ENCODE measurements at places on chromosomes 12 and 14.

GRCh38 chr12:88266806-88267360, 124.8 kb downstream of the TMTC3 start:
- no peak for DNase-seq

DNA sequence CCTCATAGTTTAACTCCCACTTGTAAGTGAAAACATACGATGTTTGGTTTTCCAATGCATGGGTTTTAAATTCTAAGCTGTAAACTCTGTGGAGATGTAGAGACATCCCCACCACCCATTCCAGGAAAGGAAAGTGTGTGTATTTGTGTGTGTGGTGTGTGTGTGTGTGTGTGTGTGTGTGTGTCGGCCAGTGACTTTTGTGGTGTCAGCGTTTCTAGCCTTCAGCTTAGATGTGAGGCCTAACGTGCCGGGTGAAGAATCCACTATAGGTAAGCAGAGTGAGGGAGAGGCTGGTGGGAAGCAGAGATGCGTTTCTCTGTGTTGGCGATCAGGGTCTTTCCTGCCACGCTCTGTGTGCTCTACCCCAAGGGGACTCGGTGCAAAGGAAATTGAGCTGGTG, 93.0 kb downstream of the SLC24A4 start:
- DNase-seq: no peak

DNA sequence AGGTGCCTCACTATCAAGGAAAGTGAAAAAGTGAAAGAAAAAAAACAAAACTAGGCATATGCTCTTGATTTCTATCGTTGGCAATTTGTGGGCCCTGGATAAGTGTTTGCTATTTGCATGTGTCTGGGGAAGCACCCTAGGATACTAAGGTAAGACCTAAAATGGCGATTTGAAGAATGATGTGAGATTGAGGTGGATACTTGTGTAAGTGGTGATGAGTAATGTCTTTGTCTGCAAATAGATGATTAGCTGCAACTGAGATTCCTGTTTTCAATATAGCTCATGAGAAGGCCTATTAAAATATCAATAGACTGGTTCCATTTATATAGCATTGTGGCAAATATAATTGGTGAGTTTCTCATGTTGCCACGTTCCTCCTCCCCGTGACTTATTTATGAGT, 261.7 kb downstream of the NEDD1 start:
- no peak for DNase-seq

DNA sequence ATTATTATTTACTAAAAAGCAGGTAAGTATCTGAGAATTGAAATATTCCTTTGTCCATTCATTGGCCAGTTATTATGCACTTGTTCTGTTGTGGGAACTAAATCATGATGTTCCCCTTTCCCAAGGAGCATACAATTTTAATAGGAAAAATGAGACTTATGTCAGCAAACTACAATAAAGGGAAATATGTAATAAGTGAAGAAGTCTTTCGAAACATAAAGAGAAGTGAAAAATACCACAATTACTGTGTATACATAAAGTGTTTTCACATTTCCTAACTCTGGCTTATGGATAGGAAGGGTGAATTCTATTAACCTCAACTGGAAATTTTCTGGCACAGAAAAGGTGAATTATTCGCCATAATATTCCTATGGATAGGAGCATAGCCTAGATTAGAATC, 78.4 kb upstream of the DNM1L start:
- DNase-seq: no peak

DNA sequence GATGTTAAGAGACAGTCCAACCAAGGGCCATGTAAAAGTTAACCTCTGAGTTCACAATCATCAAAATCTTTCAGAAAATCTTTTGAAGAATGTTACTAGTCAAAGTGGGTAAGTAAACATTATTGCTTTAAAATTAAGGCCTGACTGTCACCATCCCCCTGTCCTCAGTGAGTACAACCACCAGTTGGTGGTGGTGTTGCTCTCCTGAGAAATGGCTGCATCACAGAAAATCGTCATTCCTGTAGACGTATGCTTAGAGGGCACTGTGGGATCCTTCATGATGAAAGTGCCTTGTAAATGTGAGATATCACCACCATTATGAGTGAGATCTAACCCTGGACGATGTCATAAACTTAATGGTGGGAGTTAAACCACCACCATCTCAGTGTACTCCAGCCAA, 451.2 kb downstream of the RPS29 start:
- DNase-seq: no peak

GRCh38 chr12:102298022-102298421, 100.4 kb upstream of the PMCH start:
- DNase-seq: no peak

DNA sequence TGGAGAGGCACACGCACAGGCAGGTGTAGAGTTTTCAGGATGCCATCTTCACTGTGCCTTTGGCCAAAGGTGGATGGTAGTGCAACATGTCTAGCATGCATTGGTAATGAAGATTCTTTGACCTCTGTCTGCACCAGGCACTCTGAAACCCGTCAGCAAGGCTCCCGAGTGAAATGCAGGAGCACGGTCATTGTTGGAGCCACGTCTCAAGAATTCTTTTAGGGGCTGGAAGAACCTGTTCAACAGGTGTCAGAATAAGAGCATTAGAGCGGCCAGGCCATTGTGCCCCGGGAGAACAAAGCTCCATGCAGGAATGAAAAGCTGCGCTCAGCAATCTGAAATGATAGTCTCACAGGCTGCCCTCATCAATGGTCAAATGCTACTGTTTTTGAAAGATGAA, 40.2 kb upstream of the DICER1 start:
- peak; percentile 75 for DNase-seq

DNA sequence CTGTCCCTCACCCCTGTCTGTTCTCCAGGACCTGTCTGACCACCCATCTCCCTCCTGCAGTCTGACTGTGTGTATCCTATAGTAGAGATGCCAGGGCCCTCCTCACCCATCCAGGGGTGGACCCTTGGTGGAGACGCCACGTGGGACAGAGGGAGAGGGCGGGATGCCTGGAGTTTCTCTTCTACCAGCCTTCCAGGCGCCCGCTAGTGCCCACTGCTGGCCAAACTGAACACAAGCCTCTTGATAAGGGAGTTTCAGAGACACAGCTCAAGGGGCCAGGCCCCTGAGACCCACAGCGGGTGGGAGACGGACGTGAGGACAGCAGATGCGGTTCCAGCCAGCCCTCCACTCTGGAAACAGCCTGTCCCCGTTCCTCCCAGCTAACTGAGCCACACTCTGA, 147.3 kb downstream of the RBM19 start:
- DNase-seq: no peak

- DNase-seq: peak; percentile 68
Observed at GRCh38 chr12:108826101-108826806, 31.1 kb downstream of the SSH1 start.

GRCh38 chr12:110382683-110383082, 20.8 kb downstream of the ANAPC7 start:
- DNase-seq: no peak

Measured in mucosa of gallbladder (tissue), 1 donor.